H4 (cell line): ENCODE measurements at places on chromosomes 12 and 14.

GRCh38 chr14:41349289-41349910, 257.3 kb upstream of the LRFN5 start:
- DNase-seq, result no peak

- no peak for DNase-seq
Measured at GRCh38 chr12:71772735-71773134, 18.1 kb downstream of the RAB21 start.

DNA sequence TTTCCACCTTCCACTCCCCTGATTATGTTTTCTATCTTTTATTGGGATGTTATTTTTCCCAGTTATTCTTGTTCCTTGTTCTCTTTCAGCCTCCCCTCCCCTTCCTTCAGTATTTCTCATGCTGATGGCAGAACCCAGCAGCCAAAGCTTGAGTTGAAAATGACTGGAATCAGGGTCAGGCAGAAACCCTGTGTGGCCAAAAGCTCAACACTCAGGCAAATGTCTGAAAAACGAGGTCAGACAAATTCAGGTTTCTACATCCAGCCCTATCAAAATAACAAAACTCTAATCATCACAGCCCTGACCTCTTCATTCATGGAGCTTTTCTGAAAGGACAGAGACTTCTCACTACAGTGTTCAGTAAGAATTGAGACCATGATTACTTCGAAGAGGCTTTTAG, 134.6 kb downstream of the PTPRR start:
- no peak for DNase-seq

DNA sequence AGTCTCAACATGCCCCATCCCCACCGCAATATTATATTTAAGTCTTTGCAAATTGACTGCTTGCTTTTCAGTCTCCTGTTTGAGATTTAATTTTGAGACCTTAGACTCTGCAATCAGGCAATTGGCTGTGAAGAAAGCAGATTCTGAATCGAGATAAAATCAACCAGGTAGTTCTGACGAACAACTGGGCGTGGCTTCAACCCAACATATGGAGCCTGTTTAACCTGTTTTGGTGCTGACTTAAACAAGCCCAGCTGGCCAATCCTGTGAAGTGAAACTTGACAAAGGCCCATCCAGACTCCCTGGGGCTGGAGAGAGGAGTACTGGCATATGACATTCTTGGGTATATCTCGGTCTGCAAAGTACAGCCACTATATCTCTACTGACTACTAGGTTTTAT, 9.8 kb upstream of the CIPC start:
- DNase-seq, result no peak

DNA sequence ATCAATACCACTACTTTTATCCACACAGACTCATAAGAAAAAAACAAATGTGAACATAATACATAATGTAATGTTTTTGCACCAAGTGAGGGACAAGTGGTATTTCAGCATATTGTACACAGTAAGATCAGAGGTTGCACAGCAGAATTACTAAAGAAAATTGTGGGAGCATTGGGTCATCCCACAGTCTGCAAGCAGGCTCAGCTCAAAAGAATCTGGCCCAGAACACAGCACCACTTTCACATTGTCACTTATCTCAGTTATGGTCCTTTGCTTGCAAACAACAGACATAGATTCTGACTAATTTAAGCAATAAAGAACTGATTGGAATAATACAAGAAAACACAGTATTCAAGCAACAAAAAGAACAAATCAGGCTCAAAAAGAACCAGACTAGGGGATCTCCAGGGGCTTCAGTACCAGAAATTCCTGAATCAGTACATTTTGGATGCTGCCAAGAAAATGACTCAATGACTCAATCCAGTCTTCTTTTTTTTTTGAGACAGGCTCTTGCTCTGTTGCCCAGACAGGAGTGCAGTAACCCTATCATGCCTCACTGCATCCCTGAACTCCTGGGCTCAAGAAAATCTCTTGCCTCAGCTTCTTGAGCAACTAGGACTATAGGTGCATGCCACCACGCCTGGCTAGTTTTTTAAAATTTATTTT, 42.9 kb upstream of the EEA1 start:
- no peak for DNase-seq

- DNase-seq, result no peak
Measured at GRCh38 chr12:79590751-79591150, 100.0 kb downstream of the PAWR start.

- no peak for DNase-seq
Measured at GRCh38 chr12:118213452-118213851, 77.5 kb downstream of the PEBP1 start.

- peak; percentile 32 for DNase-seq
Measured at GRCh38 chr12:20549108-20549719, 145.9 kb upstream of the SLCO1C1 start.

DNA sequence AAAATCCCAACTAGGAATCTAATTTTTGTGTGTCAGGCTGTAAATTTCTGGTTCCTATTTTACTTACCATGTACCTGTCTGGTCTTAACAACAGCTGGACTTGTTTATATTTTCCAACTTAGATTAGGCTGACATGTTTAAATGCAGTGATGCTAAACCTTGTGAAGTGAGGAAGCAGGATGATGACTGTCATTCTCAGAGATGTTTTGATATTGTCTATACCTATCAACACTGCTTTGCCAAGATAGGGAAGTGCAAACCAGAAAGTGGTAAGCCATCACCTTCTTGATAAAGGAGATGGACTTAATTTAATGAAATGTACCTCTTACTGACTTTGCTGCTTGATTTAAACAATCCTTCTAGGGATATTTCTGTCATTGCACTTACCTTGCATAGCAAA, 2.1 kb downstream of the BICD1 start:
- no peak for DNase-seq

GRCh38 chr12:94689002-94689645, 38.8 kb upstream of the TMCC3 start:
- no peak for DNase-seq

- peak; percentile 33 for DNase-seq
Measured at GRCh38 chr12:52976574-52977071, 27.7 kb downstream of the KRT18 start.

GRCh38 chr12:25020621-25021243, 71.8 kb upstream of the BCAT1 start:
- DNase-seq, result no peak

GRCh38 chr14:36925094-36925493, 247.3 kb downstream of the SLC25A21 start:
- DNase-seq, result no peak

DNA sequence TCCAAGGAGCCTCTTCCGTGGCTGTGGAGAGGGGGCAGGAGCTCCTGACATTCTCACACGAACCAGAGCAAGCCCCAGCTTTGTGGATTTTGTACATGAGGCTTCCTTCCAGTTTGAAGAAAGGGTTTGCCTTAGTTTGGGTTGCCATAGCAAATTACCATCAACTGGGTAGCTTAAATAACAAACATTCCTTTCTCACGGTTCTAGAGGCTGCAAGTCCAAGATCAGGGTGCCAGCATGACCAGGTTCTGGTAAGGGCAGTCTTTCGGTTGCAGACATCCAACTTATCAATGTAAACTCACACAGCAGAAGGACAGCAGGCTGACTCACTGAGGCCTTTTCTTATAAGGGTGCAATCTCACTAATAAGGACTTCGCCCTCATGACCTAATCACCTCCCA, 25.9 kb upstream of the STAB2 start:
- DNase-seq, result no peak

- no peak for DNase-seq
Measured at GRCh38 chr12:131241517-131241916, 287.8 kb downstream of the ADGRD1 start.

GRCh38 chr14:90573385-90574105, 176.7 kb downstream of the CALM1 start:
- DNase-seq, result no peak

DNA sequence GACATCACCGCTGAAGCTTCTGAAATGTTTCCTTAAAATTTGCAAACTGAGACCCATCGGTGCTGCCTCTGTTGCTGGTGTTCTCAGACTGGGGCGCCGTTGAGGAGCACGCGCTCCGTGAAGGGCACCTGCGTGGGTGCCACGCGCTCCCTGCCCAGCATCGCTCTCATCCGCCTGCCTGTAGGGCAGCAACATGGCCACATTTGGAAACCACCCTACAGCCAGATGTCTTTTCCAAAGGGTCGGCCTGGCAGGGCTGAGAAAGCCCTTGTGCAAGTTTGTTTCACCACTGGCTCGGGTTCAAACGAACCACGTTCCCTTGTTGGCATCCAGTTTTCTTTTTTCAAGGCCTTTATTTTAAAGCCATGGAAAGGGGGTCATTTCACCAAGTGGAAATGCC, 13.9 kb downstream of the ADGRD1 start:
- no peak for DNase-seq

DNA sequence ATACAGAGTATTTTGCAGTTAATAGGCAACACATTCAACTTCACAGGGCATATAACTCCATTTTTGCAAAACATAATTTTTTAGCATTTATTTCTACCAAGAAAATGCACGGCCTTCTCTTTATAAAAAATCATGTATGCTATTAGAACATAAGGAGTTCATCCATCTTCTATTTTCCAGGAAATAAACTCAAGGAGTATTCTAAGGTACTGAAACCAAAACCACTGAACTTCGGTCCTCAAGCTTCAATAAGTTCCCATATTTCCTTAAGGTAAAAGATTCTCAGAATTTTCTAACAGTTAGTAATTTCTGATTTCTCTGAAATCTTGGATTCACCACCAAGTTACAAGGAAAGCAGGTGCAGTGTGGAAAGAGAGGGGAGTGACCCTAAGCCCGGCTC, 113.3 kb upstream of the DIO2 start:
- DNase-seq, result no peak

DNA sequence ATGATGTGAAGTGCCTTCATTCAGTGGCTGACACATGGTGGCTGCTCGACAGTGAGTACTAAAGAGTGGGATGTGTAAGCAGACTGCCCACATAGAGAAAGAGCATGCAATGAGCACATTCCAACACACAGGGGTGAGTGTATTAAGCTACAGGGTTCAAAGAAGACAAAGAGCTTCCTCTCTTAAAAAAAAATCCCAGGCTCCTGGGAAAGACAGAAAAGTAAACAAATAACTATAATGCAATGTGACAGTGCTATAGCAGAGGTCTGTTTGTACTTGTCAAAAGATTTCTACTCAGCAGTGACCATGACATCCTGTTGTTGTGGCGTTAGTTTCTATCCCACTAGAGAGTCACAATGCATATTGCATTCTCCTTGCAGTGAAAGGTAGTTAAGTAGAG, 12.4 kb upstream of the PCNX1 start:
- no peak for DNase-seq

DNA sequence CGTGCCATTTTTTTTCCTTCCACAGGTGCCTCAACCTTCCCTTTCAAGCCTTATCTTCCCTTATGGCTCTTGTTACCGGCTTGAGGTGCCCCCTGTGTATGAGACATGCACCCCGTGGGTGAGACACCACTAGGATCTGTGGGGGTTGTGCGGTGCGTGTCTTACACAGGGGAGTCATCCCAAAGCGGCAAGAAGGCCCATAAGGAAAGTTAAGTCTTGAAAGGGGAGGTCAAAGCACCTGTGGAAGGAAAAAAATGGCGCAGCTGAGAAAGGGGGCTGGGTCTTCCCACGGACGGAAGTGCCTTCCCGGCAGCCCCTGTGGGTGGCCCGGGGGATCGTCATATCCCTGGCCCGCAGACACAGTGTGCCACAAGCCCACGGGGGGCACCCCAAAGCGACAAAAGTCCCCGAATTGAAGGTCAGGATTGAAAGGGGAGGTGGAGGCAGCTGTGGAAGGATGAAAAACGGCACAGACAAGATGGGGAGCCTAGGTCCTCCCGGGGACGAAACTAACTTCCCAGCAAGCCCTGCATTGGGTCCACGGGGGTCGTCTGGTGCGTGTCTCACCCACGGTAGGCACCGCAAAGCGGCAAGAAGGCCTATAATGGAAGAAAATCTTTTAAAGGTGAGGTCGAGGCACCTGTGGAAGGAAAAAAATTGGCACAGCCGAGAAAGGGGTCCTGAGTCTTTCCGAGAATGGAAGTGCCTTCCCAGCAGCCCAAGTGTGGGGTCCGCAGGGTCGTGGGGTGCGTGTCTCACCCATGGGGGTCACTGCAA, 273.3 kb downstream of the ALG10 start:
- no peak for DNase-seq

- no peak for DNase-seq
Measured at GRCh38 chr14:94921882-94922585, 152.1 kb upstream of the GSC start.

DNA sequence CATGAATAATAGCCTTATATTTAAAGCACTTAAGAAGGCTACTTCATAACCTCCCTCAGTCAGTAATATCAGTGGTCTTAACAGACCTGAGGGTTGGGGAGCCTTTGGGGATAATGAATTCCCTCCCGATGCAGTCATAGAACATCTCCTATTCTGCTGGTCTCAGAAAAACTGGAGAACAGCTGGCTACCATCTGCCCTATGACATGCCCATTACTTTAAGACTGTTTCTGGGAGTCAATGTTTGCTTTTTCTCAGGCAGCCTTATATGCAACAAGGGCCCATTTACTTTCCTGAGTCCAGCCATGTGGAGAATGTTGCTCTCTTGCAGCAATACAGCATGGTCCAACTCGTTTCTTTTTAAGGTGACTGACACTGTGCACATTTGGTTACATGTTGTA, 161.7 kb upstream of the PARP11 start:
- DNase-seq, result no peak

GRCh38 chr12:80794551-80794950, 77.8 kb downstream of the MYF5 start:
- DNase-seq, result no peak

DNA sequence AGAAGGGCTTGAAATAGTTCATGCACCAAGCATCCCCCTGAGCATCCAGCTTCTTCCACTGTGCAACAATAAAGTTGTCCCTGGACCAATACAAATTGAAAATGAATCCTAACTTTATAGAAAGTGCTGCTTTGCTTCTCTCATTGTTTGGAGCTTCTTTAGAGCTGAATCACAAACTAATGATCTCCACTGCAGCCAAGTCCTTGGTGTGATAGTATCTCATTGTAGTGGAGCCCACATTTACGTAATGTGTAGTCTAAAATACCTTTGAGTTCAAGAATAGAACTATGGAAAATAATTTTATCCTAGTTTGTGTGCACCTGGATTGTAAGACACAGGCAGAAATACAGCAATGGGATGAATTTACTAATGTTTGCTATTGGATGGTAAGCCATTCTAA, 319.9 kb downstream of the EGLN3 start:
- DNase-seq, result no peak

DNA sequence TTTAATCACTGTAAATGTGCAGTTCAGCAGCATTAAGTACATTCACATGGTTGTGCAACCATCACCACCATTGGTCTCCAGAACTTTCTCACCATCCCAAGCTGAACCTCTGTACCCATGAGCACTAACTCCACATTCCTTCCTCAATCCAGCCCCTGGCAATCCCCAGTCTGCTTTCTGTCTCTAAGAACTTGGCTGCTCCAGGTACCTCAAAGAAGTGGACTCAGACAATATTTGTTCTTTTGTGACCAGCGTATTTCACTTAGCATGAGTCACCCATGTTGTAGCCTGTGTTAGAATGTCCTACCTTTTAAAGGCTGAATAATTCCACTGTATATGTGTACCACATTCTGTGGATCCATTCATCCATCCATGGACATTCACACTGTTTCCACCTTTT, 64.6 kb downstream of the SLC24A4 start:
- no peak for DNase-seq

- DNase-seq, result no peak
Measured at GRCh38 chr14:101839236-101839635, 77.7 kb downstream of the PPP2R5C start.

- no peak for DNase-seq
Measured at GRCh38 chr14:32079264-32079663, 2.2 kb downstream of the ARHGAP5 start.

GRCh38 chr12:58369576-58369975, 428.2 kb downstream of the ATP23 start:
- DNase-seq, result no peak

GRCh38 chr14:90281756-90282155, 25.4 kb downstream of the PSMC1 start:
- no peak for DNase-seq
